DMS153 (cell line): ENCODE measurements at places on chromosomes 4 and X.

GRCh38 chr4:81565142-81565870 lies 93.6 kb upstream of the RASGEF1B start:
- no peak for DNase-seq

- no peak for DNase-seq
Measured at GRCh38 chr4:7811536-7812191, 128.0 kb downstream of the AFAP1 start.

DNA sequence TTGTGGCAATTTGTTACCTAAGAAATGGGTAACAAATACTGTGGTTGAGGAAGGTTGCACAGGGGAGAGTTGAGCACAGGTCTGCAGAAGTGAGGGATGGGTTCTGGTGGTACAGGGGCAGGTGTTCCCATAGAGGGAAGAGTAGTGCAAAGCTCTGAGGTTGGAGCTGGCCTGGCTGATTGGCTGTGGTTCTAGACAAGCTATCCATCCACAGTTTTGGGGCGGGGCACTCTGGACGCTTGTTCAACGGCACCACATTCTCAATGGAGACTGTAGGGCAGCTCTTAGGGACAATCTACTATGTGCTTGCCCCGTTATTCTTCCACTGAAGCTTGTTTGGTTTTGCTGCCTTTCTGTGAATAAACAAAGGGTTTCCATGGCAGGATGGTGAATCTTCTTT lies 35.4 kb downstream of the NAT8L start:
- DNase-seq, result no peak

GRCh38 chr4:145804116-145804515 lies 124.2 kb downstream of the C4orf51 start:
- DNase-seq, result no peak

DNA sequence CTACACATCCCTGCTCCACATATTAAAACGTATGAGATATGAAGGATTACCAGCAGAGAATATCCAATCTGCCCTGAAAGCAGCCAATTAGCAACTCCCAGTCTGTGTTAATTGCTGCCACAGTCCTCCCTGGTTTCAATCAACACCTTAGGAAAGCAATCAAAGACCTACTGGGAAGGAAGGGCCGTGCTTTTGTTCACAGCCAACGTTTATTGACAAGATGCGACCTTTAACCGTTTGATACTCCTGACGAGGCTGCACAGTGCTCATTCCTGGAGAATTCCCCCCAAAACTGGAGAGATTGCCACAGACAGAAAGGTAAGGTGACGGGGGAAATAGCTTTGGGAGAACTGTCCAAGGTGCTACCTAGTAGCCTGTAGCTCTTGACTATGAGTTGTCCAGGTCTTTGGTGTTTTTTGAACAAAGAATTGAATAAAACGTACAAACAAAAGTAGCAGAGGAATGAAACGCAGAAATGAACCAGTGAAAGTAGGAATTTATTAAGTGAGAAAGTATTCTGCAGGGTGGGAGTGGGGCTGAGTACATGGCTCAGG lies 596.5 kb downstream of the NLGN4X start:
- DNase-seq, result no peak

DNA sequence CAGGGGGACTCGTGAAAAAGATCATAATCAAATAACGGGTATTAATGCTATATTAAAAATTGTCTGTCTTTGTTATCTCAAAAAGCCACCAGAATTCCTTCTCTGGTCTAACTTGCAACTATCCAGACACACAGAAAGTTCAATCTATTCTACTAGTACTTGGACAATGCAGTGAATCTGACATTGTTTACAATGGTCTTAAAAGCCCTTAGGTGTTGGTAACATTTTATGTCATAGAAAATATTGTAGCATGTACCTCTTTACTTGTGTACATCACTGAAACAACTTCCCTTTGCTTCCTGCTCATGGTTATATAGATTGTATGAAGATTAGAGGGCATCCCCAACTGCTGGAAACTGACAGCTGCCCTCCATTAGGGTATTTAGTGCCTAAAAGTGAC lies 71.1 kb upstream of the PPP3CA start:
- DNase-seq, result no peak

DNA sequence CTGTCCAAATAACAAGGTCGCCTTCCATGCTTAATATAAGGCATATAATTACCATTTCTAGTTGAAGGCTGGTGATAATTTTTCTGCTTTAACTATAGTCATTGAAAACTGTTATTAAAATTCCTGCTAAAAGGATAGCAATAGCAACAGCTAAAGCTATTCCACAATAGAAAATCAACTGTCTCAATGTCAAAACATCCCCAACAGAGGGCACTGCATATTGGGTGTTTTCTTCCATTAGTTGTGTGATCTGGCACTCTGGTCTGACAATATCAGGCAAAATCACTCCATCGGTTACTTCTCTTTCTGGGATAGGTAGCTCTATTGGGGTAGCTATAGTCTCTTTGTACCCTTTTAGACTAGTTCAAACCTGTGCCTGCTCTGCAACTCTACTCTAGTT lies 53.5 kb downstream of the TMPRSS11F start:
- no peak for DNase-seq

DNA sequence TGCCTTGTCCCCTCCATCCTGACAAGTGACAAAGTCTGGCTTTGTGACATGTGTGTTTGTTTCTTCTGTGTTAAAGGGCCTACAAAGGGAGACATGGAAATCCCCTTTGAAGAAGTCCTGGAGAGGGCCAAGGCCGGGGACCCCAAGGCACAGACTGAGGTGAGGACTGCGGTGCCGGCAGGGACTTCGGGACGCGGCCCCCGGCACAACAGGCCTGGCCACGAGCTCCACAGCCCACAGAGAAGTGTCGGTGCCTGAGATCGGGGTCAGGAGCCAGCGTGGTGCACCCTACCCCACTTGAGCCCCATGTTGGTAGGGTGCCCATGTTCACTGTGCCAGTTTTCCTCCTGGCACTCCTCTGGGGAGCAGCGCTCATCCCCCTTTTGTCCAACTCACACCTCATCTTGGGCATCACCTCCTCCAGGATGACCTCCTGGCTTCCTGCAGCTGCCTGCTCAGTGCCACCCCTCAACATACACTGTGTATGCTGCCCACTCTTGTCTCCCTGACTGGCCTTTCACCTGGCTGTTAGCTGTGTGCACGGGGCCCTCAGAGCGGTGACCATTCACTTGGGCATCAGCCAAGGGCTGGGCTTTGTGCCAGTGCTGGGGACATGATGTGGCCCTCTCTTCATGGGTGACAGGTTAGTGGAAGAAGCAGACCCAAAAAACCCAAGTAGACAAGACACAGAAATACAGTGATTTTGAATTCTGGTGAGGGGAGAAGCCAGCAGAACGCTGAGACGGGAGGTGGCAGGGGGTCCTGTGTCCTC lies 17.6 kb downstream of the WFS1 start:
- DNase-seq, result no peak

GRCh38 chr4:26081795-26082498 lies 167.9 kb downstream of the SMIM20 start:
- DNase-seq, result no peak

GRCh38 chrX:35098419-35098818 lies 155.8 kb downstream of the FAM47B start:
- no peak for DNase-seq

GRCh38 chrX:2682565-2683177 lies 8.4 kb upstream of the CD99 start:
- DNase-seq, result no peak

DNA sequence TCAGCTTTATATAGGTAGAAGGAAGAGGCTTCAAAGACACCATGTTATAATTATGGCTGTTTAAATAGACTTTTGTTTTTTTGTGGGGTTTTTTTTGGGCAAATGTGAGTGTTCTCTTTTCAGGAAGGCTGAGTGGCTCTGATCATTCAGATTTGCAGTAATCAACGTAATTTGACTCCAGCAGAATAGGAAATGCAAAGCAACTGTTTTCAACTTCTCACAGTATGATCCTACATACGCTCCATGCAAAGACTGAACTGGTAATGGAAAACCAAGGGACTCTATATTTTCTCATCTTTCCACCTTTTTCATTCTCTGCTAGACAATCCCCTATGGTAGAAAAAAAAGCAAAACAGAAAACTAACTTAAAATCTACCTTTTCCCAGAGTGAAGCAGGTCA lies 10.8 kb downstream of the ADH1B start:
- DNase-seq, result no peak

DNA sequence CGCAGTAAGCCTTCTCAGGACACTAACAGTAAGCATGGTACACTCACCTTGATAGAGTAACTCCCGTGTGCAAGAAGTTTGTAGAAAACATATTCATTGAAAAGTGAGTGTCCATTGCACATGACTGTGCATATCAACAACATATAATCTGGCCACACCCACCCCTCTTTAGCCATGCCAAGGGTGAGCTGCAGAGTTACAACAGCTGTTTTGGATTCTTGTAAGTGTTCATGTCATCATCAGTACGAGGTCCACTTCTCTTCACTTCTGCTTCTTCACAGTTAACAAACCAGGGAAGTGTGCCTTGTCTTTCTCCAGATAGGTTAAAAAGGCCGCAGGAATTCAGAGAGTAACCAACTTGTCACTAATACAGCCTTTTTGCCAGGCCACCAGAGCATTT lies 116.6 kb downstream of the IRF2 start:
- DNase-seq, result no peak

DNA sequence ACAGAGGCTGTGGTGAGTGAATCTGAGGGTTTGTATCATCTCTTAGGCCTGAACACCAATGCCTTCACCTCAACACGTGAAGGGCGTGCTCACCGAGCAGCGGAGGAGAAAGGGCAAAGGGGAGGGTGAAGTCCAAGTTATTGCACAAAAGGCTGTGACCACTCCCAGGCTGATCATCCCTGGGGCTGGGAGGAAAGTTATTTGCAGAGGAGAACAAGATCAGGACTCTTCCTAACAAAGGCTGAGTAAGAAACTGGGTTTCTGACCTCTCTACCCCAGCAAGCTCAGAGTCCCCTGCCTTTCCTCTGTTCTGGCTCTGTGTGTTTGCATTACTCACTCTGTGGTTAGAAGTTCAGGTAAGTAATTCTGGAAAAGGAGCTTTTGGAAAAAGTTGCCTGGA lies 366.3 kb upstream of the CXorf51A start:
- DNase-seq, result no peak

DNA sequence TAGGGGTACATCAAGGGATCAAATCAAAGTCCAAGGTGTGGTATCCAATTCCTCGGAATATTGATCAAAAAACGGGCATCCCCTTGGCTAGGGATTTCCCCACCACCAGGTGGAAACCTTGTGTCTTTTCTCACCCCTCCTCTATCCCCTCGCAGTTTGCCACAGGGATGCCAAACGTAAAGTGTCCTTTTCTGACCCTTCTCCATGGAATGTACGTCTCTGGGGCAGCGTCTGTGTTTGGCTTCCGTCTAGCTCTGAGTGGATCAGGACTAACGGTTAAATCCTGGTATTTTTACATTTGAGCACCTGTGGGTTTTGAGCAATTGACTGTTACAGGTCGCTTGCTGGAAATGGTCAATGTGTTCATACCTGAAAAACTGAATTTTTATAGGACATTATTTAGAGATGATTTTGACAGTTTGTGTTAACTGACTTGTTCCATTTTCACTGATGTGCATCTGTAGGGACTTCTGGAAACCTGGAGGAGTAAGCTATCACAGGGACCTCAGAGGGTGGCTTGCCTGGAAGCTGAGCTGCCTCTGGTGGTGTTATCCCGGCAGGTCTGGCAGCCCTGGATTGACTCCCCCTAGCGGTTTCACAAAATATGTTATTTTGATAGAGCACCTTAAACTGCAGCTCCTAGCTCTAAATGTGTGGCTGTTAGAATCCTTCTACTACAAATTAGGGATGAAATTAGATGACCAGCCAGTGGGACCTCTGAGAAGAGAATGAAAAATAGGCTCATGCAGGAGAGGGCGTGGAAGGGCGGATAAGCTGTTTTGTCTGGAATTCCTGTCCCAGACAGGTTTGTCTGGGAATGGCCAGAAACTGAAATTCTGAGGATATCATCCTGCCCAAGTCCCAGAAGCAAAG lies 8.8 kb upstream of the MGST2 start:
- DNase-seq, result peak; percentile 56

DNA sequence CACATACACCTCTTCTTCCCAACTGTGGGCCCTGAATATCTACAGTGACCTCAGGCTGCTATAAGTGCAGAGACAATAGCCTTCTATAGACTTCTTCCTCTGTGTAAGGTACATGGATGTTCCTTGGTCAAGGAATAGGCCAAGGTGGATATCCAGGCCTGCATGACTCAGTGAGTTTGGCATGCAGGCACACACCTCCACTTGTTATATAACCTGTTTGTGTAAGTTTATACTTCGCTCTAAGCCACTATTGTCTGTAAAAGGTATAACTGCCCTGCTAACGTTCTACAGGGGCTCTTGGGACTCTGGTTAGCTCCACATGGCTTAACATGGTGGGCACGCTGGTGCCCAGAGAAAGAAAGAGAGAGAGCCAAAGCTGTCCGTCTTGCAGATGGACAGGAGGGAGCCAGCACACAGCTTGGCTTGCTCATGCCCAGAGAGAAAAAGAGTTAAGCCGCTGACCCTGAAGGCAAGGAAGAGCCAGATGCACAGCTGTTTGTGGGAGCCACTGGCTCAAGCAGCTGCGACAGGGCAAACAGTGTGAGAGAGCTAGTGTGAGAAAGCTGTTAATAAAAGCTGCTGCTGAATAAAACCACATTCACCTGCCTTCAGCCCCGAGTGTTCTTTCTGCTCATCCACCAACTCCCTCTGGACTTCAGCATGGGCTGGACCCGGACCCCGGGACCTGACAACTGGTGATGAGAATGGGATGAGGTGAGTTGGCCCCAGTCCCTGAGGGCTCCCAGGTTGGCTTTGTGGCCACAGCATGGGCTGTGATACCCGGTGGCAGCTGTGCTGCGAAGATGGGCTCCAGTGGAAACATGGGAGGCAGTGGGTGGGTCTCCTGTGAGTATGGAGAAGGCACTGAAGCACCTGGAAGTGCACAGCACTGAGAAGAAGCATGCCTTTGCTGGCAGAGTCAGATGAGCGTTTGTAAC lies 44.5 kb upstream of the ZBTB33 start:
- no peak for DNase-seq

GRCh38 chrX:132333351-132333750 lies 114.1 kb upstream of the RAP2C start:
- DNase-seq, result no peak

- DNase-seq, result no peak
Measured at GRCh38 chr4:26069218-26069617, 155.2 kb downstream of the SMIM20 start.

DNA sequence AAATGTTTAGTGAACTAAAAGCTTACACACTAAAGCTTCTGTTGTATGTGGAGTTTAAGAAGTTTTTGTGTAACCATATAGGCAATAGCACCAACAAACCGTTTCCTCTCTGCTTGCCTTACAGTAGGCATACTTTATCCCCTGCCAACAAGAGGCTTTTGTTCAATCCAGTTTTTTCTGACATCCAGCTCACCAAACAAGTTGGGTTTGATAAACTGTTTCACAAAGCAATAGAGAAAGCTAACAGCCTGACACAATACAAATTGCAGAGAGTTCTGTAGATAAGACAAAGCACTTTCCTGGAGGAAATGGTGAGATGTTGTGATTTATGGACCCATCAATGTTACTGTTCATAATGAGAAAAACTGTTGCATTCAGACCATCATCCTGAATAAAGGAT lies 53.8 kb downstream of the PACRGL start:
- DNase-seq, result no peak

- no peak for DNase-seq
Measured at GRCh38 chr4:13590766-13591165, 36.8 kb downstream of the BOD1L1 start.

GRCh38 chr4:41991916-41992767 lies 1.8 kb downstream of the SLC30A9 start:
- DNase-seq, result no peak

GRCh38 chrX:153925739-153926551 lies at the start of gene ARHGAP4:
Gene ARHGAP4 (minus strand): TSS chrX:153926264. CDS start chrX:153926202, 62 bp downstream.
- no peak for DNase-seq
